Hypothalamus (tissue), 51 donors: ENCODE measurements at places on chromosomes 16 and 17.

- DNase-seq = no peak
Observed at GRCh38 chr17:66306446-66306845, 4.0 kb downstream of the PRKCA start.

DNA sequence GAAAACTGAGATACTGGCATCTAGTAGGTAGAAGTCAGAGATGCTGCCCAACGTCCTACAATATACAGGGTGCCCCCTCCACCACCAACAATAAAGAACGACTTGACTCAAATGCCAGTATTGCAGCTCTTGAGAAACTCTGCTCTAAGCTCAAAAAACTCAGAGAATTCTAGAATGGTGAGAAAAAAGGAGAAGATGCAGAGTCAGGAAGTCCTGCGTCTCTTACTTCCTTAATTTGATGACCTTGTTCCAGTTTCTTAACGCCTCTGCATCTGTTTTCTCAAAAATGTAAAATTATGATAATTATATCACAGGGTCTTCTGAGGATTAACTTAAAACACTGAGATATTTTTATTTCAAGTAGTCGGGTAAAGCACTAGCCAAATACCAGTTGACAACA, 1.7 kb upstream of the HSBP1 start:
- DNase-seq = no peak

DNA sequence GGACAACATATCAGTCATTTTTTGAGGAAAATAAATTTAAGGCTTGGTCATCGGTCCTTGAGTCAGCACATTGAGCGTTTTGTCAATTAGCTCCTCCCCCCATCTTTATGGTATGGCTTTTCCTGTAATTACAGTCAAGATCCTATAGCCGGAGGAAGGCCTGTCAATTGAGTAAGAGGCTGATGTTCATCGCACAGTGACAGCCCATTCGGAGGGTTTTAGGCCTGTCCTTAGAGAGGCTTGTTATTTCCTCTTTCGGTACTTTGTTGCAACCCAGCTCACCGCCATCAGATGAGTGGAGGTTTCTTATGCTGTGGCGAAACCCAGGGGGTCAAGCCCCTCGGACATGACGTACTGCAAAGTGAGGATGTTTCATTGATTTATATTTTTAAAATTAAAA, 395.2 kb downstream of the WWOX start:
- DNase-seq = no peak

DNA sequence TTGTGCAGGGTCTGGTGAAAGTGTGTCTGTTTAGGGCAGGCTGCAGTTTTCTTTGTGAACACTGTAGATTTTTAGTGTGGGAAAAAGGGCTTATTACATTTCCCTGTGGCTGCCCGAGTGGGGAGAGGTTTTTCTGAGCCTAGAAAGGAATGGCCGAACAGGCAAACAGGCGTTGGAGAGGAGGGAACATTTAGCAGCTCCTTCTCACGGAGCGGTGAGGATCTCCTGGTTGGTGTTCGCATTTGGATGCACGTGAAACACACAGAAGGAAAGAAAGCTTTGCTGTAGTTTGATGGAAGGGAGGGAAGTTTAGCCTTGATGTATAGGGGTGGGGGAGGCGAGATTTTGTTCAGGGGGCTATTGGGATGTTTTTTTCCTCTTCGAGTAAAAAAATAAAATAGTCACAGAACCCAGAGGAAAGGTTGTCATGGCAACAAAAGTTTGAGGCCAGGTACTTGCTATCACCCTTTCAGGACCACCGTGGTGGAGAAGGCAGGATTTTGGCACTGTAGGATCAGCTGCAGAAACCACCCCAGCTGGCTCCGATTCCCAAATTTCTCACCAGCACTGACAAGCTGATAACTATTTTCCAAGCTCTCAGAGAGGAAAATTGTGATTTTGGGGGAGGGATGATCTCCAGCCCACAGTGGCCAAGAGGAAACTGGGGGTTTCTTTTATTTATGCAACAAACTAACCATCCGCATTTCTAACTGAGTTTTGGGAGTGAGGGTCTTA, 3.5 kb downstream of the GSG1L start:
- no peak for DNase-seq

DNA sequence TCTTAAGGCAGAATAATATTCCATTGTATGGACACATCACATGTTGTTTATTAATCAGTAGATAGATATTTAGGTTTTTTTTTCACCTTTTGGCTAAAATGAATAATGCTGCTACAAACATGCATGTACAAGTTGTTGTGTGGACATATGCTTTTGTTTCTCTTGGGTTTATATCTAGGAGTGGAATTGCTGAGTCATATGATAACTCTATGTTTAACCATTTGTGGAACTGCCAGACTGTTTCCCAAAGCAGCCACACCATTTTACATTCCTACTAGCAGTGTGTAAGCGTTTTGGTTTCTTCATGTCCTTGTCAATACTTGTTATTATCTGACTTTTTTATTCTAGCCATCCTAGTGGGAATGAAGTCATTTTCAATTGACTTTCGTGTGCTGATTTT, 21.3 kb downstream of the CYLD start:
- DNase-seq = no peak

GRCh38 chr16:3520841-3521240, 20.0 kb downstream of the CLUAP1 start:
- no peak for DNase-seq

GRCh38 chr17:30203471-30203981, 32.0 kb downstream of the SLC6A4 start:
- no peak for DNase-seq

GRCh38 chr16:71350821-71351557, 7.5 kb upstream of the CALB2 start:
- no peak for DNase-seq

DNA sequence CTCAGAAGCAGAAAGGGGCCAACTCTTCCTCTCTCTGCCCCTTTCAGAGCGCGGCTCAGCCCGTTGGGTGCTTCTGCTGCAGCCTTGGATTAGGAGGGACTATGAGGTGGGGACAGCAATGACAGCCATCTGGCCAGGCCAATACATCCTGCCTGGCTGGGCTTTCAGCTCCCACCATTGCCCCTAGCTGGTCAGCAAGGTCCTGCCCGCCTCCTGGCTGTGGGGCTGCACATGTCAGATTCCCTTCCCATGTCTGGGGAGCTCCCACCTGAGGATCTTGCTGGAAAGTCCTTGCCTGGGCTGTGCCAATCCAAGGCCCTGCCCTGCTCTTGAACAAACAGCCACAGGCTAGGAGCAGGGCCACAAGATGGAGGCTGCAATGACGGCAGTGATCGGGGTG, 8.3 kb downstream of the TRIM65 start:
- DNase-seq = no peak

- no peak for DNase-seq
Observed at GRCh38 chr16:6863135-6863534, 469.5 kb upstream of the RBFOX1 start.

DNA sequence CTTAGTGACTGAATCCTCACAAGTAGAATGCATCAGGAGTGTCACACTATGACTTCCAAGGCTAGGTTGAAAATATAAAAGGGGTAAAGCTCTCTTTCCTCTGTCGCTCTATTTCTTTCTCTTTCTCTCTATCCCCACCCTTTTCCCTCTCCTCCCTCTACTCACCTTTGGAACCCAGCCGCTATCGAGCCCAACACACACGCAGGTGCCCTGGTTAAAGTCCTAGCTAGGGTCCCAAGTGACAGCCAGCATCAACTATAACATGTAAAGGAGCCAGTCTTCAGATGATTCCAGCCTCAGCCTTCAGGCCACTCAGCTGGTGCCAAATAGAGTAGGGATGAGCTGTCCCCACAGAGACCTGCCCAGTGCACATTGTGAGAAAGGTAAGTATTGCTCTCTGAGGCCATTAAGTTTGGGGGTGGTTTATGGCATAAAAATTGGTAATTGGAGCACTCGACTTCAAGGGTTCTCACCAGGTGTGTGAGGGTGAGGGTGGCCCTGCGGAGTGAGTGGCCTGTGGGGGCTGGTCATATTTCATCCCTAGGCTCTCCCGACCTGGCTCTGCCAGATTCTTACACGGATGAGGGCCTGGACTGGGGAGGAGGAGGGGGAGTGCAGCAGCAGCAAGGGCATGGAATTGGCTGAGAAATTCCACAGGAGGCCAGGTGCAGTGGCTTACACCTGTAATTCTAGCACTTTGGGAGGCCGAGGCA, 14.9 kb upstream of the C16orf54 start:
- no peak for DNase-seq

DNA sequence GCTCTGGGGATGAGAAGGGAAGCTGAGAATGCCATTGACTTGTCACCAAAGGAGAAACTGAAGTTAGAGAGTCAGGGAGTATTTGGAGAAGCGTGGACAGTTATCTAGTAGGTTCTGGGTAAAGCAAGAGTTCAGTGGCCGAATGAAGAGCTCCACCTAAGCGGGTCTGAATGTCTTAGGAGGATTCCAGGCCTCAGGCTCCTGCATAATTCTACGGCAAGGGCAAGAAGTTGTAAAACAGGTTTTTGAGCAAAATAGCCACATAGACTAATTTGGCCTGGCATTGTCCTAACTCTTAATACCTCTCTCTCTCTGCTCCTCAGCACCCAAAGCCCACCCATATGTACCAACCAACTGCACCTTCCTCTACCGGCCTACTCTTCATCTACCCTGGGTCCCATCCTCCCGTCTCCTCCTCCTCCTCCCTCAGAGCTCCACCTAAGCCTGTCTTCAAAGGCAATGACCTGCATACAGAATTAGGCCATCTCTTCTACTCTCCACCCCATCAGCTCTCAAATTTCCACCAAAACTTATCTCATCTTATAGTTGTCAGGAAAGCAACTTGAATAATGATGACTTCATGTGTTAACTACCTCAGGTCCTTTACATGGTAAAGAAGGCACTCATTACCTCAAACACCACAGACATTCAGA, 42.0 kb upstream of the KCNJ2 start:
- DNase-seq = no peak

GRCh38 chr16:13426269-13426668, 493.7 kb upstream of the ERCC4 start:
- DNase-seq = no peak
